Stimulated activated CD8-positive, alpha-beta memory T cell treated with anti-CD3 and anti-CD28 coated beads, Interleukin-15, amount 100 ng/mL, for 4 hours (primary cell): ENCODE measurements at places on chromosomes 3 and 15.

DNA sequence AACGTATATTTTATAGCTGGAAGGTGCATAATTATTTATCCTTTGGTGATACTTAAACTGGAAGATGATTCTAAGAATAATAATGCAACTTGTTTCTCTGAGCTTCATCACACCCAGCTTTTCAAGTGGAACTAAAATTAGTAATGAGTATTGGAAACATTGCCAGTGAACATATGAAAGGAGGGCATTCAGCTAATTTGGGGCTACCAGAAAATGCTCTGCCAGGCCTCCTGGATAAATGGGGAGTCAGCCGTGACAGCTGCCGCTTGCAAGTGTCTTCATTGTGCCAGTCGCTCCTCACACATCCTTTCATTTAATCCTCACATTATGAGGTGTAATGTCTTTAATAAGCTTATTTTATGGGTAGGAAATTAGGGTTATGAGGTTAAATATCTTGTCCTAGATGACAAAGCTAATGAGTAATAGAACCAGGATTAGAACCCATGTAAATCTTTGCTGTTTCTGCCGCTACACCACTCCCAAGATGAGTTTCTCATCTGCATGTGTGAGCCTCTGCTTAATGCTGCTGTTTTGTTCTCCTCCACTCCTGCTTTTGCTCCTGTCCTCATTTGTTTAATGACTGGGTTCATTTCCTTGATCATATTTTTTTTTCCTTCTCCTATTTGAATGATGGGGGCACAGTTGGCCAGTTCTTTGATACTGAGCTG, 155.7 kb downstream of the PLCL2 start:
- DNase-seq = no peak

- DNase-seq = no peak
Measured at GRCh38 chr3:173138026-173138425, 3.0 kb downstream of the SPATA16 start.

GRCh38 chr15:41256577-41257038, 25.5 kb downstream of the CHP1 start:
- no peak for DNase-seq

- no peak for DNase-seq
Measured at GRCh38 chr15:76972389-76973361, 22.3 kb upstream of the PSTPIP1 start.

DNA sequence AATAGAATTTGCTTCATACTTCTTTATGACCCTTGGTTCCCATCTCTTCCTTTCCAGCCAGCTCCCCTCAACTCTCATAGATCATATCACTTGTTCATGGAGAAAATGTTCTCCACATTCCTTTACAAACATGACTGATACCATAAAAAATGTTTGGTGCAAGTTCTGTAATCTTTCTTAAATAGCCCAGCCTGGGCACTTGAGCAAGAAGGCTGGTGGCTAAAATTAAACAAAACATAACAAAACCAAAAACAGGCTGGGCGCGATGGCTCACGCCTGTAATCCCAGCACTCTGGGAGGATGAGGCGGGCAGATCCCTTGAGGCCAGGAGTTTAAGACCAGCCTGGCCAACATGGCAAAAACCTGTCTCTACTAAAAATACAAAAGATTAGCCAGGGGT, 8.9 kb upstream of the POLR2M start:
- DNase-seq = no peak

- DNase-seq = no peak
Measured at GRCh38 chr3:130854208-130854864, 39.5 kb upstream of the ATP2C1 start.

- no peak for DNase-seq
Measured at GRCh38 chr15:71572452-71573053, 237.8 kb upstream of the NR2E3 start.

DNA sequence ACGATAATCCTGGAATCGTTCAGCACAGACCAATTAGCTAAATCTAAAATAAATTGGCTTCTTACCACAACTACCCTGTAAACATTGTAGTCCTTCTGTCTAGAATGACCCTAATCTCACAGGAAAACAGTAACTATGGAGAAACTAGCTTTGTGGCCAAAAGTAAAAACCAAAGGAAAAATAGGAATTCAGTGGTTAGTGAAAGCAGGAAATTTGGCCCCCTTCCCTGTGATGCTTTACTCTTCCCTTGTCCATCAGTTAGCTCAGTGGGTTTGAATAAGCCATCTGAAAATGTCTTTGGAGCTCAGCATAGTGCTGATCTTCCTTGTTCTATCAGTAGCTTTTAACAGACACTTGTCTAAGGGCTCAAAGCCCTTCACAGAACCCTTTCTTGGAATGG, 1.6 kb downstream of the NMD3 start:
- DNase-seq = no peak

GRCh38 chr3:66712210-66712609, 211.4 kb upstream of the LRIG1 start:
- DNase-seq = no peak

GRCh38 chr15:55015093-55015445, 181.7 kb downstream of the RSL24D1 start:
- no peak for DNase-seq

- no peak for DNase-seq
Measured at GRCh38 chr3:193872265-193872753, 263.6 kb upstream of the HES1 start.

DNA sequence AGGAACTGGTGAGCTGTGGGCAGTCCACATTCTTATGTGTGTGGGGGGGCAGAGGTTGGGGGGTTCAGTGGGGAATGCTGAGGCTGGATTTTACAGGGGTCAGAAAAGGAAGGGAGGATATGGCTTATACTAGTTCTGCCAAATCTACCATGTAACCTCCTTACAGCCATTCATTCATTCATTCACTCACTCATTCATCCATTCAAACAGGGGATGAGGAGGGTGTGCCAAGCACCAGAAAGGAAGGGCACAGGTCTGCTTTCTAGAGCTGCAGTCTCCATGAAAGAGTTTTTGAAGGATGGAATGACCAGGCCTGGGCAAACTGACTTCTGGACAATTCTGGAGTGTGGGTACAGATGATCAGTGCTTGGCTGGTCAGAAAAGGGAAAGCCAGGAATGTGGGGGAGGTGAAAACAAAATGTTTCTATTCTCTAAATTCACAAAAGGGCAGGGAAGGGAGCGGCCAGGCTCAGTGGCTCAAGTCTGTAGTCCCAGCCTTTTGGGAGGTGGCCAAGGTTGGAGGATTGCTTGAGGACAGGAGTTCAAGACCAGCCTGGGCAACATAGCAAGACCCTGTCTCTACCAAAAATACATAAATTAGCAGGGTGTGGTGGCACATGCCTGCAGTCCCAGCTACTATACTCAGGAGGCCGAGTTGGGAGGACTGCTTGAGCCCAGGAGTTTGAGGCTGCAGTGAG, 49.2 kb upstream of the C15orf39 start:
- no peak for DNase-seq

DNA sequence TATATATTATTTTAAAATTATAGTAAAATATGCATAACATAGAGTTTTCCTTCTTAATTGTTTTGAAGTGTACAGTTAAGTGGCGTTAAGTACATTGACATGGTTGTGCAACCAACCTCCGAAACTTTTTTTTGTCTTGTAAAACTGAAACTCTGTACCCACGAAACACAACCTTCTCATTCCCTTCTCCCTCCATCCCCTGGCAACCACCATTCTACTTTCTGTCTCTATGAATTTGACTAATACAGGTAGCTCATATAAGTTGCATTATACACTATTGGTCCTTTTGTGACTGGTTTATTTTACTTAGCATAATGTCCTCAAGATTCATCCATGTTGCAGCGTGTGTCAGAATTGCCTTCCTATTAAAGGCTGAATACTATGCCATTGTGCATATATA, 179.4 kb downstream of the SATB1 start:
- DNase-seq = no peak
